ENCODE measurements at places on chromosomes 5 and 9. TPM values are rescaled to one million over a fixed set of nuclear protein-coding genes. Genes with fewer than 3 reads are reported as not detected.

- no peak for DNase-seq
- H3K27ac ChIP-seq: no peak overlapping the region
- no peak overlapping the region for H3K4me3 ChIP-seq
- H3K4me1 ChIP-seq: no peaks in the 10 kb centered on the region
These were observed 626 bp downstream of the OR13C2 start for GRCh38 chr9:104604801-104605200.

GRCh38 chr5:59380350-59380951, 513.1 kb downstream of the PDE4D start:
- no peaks in the 10 kb centered on the region for H3K4me1 ChIP-seq
- no peak overlapping the region for H3K4me3 ChIP-seq
- DNase-seq: no peak
- H3K36me3 ChIP-seq: no peaks in the 10 kb centered on the region
- H3K27me3 ChIP-seq: no peaks in the 10 kb centered on the region
- no peak overlapping the region for H3K27ac ChIP-seq

DNA sequence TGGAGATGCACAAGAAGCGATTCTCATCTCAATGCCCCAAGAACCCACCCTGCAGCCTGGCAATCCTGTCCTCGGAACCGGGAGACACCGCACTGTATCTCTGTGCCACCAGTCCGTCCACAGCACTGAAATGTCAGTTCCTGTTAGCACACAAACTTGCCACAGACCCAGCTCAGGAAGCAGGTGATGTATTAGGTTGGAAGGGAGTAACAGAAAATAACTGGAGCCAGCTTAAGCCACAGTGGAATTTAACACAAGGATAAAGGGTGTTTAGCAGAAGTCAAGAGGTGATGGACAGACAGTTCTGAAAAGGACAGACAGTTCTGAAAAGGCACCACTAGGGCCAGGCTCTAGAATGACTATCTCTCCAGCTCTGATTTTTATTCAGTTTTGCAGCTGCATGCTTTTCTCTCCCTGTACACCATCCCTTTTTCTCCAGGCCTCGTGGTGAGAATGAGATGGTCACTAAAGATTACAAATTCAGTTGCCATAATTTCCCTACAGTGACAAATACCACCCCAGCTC, 114.4 kb downstream of the ANKRD18B start:
- no peak overlapping the region for H3K4me3 ChIP-seq
- H3K27me3 ChIP-seq: peaks cover 32% of the 10 kb centered on the region
- H3K36me3 ChIP-seq: no peaks in the 10 kb centered on the region
- no peaks in the 10 kb centered on the region for H3K4me1 ChIP-seq

Gene SGCD
- 8.2 TPM for total RNA-seq

Gene TYRP1
- not detected for total RNA-seq

Gene AFF4
- total RNA-seq: 74.0 TPM

All from sigmoid colon (tissue), 7 donors.